ENCODE measurements at places on chromosomes 12 and 14.

DNA sequence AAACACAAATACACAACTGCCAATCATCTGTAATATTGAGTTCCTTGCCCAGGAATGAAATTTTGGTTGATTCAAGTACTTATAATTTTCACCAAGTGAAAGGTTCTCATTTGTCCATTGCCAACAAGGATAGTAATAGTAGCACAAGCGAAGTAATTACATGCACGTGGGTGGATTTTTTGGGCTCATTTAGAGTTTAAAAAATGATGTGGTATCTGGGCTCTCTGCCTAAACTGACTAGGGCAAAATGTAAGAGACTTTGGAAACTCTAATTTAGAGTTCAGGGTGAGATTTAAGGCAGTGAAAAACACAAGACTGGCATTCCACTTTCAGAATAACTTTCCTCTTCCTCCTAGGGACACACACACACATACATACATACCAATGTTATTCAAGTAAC lies 111.7 kb downstream of the MYRFL start:
- no peak for DNase-seq

DNA sequence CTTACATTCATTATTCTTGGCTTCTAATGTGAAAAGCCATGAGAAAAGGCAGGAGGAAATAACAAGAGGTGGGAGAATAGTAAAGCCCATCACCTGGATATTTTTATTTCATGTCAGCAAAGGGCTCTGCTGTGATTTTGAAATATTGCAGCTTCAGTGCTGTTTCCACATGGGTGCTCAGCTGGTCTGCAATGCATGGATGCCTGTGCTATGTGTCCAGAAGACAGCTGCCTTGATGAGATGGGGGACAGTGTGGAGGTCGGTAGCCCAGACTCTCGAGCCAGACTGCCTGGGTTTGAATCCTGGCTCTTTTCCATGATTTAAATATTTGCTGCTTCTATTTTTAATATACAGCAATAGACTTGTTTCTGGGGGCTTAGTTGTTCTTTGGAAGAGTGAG lies 477.5 kb upstream of the GARIN6 start:
- DNase-seq, result no peak

DNA sequence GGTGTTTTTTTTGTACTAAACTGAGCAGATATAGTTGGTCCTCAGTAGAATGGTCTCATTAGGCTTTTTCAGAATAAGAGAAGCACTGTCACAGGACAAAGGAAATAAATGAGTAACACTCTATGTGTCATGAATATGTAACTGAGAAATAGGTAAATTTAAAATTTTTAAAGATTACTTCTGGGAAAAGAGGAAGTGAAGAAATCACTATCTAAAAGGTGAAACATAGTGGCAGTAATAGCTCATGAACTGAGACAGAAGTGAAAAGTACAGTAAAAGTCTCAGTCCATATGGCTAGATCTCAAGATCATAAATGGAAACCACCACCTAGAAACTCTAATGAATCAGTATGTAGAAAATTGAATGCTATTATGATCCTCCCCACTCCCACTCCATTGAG lies 89.3 kb upstream of the TTC7B start:
- no peak for DNase-seq

GRCh38 chr14:67311868-67312267 lies 47.7 kb downstream of the ATP6V1D start:
- no peak for DNase-seq

DNA sequence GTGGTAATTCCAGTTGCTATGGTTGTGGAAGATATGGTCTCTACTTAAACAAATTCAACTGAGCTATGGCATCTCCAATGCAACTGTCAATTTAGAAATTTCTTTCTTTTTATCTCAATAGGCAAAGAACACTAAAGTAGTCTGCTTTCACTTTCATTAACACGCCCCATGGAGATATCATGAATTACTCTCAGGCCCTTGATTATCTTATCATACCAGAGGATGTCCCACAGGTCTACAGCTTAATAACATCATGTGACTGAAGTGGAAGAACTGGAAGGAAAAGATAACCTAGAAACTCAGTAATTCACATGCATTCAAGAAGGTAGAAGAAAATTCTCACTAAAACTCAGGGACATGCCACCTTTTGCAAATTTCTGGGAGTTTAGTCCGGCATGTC lies 114.3 kb downstream of the FLRT2 start:
- DNase-seq, result no peak

DNA sequence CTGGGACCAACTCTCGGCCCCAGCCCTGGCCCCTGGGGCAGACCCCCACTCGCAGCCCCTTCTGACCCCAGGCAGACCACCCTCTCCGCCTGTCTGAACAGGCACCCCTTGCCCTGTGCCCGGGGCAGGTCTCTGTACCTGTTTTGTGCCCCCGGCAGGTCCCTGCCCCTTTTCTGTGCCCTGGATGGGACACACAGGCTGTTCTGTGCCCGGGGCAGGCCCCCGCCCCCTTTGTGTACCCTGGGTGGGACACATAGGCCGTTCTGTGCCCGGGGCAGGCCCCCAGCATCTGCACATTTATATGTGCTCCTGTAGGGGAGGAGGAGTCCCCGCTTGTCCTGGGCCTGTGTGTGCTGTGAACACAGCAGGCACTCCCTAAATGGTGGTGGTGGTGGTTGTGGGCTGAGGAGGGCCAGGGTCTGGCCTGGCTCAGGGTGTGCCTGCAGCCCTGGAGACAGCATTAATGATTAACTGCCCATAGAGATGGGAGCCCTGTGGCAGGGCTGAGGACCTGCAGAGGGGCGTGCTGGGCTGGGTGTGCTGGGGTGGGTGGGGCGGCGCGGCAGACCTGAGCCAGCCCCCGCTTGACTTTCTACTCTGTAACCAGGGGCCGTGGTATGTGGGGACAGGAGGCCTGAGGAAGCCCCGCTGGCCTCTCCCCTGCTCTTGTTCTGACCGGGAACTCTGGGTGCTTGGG lies 3.7 kb downstream of the FBRSL1 start:
- no peak for DNase-seq

DNA sequence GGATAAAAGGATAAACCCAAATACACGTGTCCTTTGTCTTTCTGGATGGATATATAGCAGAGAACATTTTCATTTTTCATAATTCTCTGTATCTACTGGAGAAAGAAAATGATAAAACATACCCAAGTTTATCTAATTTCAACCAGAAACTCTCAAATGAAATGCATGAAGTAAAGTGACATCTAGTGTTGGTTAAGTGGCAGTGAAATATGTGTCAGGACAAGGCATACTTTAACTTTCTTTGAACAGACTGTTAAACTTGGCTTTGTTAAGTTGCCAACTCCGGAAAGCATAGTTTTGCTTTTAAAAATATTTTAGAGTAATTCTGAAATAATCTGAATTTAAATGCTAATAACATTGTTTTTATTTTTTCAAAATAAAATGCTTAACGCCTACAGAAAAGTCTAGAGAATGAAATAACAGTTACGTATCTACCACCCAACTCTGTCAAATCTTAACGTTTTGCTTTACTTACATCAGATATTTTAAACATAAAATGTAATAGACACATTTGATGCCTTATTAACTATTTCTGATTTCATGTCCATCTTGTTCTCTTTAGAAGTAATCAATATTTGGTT lies 25.2 kb upstream of the NTN4 start:
- DNase-seq, result no peak

GRCh38 chr14:97832776-97833175 lies 1035.6 kb downstream of the VRK1 start:
- no peak for DNase-seq
